Fibroblast of skin of right biceps (primary cell): ENCODE measurements at places on chromosomes 7 and 10.

DNA sequence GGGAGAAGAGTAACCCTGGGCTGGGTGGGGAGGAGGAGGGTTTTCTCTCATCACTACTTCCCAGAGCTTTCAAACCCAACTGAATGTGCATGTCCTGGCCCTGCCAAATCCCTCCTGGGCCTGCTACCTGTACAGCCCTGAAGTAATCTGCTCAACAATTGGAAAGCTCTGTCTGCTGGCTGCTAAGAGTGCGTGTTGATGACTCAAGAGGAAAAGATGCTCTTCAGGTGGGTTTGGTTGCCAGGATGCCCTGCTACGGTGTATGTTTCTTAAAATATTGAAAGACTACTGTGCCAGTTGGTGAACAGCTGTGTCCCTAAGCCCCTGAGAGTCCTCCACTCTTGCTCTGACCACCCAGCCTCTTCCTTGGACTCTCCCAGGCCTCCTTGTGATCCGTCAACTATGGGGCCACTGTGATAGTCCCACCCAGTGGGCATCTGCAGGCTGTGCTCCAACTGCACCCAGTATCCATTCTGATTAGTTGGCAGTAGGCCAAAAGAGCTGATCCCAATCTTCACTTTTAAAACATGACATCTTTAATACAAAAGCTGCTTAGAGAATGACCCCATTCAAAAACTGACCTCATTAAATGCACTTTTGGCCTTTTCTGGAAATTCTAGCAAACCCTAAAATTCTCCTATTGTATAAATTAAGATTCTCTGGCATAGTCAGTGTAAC lies 85.6 kb downstream of the AOAH start:
- DNase-seq = no peak

GRCh38 chr10:100907175-100907574 lies 5.6 kb upstream of the SLF2 start:
- no peak for DNase-seq

DNA sequence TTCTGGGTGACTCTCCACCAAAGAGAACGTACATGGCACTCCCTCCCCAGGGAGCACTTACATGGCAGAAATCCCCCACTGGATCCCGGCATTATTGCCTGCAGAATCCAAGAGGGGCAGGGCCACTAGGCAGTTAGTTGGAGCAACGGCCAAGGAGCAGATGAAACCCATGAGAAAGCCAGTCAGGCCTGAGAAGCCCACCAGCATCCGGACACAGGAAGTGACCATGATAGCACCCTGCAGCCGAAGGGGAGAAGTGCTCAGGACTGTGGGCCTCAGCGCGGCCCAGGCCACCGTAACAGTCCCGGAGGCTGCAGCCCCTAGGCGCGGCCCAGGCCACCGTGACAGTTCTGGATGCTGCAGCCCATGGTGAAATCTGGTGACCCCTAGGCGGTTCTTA lies 43.5 kb downstream of the STRA8 start:
- DNase-seq = no peak

GRCh38 chr7:101453617-101454016 lies 90.9 kb downstream of the COL26A1 start:
- peak; percentile 28 for DNase-seq

- no peak for DNase-seq
Measured at GRCh38 chr10:79342811-79343561, 4.3 kb upstream of the PPIF start.

GRCh38 chr7:99918959-99919813 lies at the start of gene TRIM4:
Gene TRIM4 (minus strand): TSS chr7:99919530. CDS start chr7:99919401, 129 bp downstream.
- DNase-seq = peak; percentile 92

- no peak for DNase-seq
Measured at GRCh38 chr7:99622596-99622995, 5.8 kb downstream of the ZSCAN25 start.

DNA sequence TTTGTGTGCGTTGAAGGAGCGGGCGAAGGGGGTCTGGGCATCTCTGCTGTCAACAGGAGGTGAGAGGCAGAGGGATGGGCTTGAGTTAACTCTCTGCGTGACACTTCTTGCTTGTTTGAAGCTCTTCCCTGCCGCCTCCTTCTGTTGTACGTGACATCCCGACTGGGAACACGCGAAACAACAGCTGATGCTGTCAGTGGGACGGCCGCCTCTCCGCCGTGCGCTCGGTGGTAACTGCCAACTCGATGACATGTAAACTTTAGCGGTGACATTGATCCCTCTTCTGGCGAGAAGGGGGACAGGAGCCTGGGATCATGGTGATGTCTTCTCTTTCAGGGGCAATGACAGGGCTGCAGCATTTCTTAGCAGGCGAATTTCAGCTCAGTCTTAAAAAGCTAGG lies 394.5 kb downstream of the TYW1 start:
- no peak for DNase-seq

DNA sequence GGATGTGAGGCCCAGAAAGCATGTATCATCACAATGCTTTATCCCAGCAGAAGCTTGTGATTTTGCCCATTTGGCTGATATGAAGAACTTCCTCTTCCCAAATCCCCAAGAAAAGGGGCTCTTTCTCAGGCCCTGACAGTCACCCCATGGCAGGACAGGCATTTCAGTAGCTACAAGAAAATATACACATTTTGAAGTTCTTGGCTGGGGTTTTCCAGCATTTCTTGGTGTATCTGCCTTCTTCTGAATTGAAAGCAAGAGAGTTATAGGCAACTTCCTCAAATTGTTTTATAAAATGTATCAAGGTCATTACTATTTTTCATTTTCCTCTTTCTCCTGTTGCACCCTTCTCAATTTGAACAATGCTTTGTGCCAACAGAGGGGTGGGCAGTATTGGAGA lies 63.3 kb upstream of the PDLIM1 start:
- DNase-seq = no peak

GRCh38 chr10:75468612-75469005 lies 37.2 kb downstream of the LRMDA start:
- DNase-seq = no peak

- DNase-seq = peak; percentile 89
Measured at GRCh38 chr7:106485031-106485551, 175.9 kb downstream of the CCDC71L start.

- peak; percentile 98 for DNase-seq
Measured at GRCh38 chr10:33129141-33129995, 171.3 kb upstream of the ITGB1 start.

GRCh38 chr10:114402871-114403540 lies 1.3 kb downstream of the AFAP1L2 start:
- DNase-seq = no peak

DNA sequence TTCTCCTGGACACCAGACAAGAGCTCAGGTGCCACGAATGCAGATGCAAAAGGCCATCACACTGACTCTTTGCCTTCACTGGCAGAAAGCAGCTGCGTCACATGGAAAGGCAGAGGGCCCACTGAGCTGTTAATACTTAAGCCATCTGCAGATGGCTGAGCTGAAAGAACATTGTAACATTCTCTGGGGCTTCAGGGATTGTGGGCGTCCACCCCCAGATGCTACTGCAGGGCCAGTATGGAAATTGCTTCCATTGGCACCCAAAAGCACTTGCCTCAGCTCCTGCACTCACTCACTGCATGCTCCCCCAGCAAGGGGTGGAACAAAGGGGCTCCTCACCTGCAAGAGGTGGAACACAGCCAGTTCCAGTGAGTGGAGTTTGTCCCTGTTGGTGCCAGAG lies 1264.6 kb downstream of the REEP3 start:
- DNase-seq = no peak

GRCh38 chr10:57654856-57655255 lies 612.8 kb downstream of the IPMK start:
- no peak for DNase-seq

DNA sequence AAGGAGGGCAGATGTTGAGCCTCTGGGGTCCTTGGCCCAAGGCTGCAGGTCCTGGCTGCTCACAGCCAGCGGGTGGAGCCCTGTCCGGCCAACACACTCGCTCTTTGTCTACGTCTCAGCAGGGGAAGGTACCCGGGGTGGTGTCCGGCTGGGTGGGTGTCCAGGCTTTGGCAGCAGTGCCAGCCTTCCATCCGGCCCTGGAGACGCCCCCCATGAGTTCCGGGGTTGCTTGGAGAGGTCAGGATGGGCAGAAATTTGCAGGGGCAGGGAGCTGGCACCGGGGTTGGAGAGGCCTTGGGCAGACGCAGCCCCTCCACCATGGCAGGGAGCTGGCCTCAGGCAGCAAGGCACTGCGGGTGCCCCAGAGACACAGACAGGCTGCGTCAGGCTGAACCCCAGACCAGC lies 42.2 kb upstream of the ELN start:
- no peak for DNase-seq

DNA sequence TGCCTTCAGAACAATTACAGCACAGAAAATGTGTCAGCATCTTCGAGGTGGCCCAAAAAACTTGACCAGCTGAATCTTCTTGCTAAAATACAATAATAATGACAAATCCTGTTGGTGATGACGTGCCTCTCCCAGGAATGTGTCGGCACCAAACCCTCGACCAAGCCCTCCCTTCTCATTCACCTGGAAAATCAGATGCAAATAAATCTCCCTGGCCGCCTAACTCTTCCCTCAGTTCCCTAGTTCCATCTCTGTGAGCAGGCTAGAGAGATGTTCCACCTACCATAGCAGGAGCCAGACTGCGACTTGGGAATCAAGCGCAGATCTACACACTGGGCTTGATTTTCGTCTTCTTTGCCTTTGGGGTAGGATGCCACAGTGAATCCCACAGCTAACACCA lies 4.1 kb downstream of the PRSS1 start:
- no peak for DNase-seq

DNA sequence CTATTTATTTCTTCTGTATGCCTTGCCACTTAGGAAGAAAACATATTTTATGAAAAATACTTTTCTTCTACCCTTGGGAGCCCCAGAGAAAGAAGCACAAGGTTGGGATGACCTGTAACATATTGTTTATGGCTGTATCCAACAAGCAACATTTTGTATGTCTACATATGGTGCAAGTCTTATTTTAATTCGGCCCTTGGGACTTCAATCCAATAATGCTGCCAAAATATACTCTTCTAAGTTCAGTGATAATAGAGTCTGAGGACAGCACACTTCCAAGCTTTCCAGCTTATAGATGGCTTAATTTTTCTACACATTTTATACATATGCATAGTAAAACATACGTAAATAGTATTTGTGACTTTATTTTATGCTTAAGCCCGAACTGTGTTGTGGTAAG lies 318.5 kb upstream of the SEMA3A start:
- DNase-seq = no peak

- DNase-seq = no peak
Measured at GRCh38 chr10:70440296-70441160, 953 bp downstream of the NODAL start.

GRCh38 chr7:42886129-42886528 lies 25.7 kb downstream of the C7orf25 start:
- peak; percentile 16 for DNase-seq

GRCh38 chr10:61992671-61993668 lies 91.5 kb downstream of the ARID5B start:
- peak; percentile 84 for DNase-seq

DNA sequence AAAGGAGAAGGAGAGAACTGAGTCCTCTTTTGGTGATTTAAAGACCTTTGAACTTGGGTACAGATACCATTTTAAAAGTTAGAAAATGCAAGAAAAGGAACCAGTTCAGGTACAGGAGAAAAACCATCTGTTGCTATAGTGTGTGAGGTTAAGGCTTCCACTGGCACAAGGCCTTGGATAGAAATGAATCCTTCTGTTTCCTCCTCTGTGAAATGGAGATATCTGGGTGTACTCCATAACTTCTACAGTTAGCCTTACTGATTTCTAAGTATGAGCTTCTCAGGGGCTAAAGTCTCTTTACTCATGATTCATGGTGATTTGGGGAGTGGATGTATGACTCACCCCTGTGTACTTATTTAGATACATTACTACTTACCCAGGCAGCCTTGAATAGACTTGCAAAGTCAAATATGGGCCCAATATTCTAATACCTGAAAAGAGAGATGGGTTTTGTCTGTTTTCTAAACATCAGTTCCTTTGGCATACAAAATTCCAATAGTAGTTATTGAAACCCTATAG lies 117.2 kb upstream of the ADO start:
- peak; percentile 40 for DNase-seq
